ENCODE measurements at places on chromosomes 7 and 10.

DNA sequence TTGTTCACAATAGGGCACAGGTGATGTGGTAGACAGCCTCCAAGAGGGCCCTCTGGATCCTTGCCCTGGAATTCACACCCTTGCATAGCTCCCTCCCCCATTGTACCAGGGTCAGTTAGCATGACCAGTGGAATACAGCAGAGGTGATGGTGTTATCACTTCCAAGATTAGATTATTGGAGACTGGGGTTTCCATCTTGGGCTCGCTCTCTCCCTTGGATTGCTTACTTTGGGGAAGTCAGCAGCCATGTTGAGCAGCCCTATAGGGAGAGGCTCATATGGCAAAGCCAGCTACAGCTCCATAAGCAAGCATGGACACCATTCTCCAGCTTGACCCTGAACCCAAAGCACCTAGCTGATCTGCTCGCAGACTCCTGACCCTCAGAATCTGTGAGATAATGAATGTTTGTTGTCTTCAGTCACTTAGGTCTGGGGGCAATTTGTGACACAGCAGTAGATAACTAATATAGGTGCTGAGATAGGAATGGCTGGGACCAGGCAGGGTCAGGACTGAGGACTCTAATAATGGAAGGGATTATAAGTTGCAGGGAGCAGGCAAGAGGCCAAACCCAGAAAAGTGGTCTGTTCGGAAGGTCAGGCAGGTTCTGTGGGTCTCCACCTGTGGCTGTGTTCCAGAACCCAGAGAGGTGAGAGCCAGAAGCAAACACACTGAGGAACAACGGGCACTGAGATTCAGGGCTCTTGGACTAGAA, 22.9 kb downstream of the TBXAS1 start:
- DNase-seq = no peak

DNA sequence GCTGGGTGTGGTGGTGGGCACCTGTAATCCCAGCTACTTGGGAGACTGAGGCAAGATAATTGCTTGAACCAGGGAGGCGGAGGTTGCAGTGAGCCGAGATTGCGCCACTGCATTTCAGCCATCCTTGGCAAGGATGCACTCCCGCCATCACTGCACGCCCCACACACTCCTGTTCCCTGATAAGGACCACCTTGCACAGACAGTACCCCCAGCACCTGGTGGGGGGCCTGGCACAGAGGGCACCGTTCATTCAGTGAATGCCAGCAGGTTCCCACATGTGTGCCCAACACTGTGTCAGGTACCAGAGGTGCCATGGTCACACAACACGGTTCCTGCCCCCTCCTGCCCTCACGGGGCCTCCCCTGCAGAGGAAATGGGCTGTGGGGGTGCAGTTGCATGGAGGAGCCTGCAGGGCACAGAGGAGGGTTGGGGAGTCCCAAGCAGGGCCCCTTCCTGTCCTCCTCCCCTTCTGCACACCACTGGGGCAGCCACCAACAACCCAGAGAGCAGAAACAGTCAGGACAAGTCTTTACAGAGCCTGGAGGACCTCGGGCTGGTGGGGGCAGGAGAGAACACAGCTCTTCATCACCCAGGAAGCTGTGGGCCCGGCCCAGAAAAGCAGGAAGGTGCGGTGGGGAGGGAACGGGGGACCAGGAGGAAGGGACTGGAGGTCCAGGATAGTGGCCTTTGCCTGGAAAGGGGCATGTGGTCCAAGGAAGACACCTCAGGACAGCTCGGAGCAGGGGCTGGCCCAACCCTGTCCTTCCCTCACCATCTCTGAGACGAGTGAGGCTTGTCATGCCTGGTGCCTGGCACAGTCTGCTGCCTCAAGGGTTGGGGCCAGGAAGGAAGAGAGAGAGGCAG, 7.1 kb downstream of the CRYGN start:
- DNase-seq = no peak

GRCh38 chr7:112668561-112668960, 121.6 kb downstream of the TMEM168 start:
- no peak for DNase-seq

GRCh38 chr7:106868364-106868763, 3.3 kb downstream of the PIK3CG start:
- no peak for DNase-seq

GRCh38 chr10:1243486-1244234, 187.5 kb downstream of the WDR37 start:
- no peak for DNase-seq

DNA sequence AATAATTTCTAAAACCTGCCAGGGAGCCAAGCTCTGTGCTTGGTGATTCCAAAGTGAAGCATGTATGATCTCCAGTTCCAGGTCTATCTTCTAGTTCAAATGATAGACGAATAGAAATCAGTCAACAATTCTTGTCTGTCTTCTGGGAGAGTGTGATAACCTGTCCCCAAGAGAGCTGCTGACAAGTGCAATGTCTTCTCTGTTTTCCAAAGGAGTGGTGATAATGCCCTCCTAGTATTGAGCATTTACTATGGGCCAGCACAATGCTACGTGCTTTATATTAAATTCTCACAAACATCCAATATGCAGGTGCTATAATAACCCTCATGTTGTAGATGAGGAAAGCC, 10.2 kb downstream of the MXI1 start:
- no peak for DNase-seq

DNA sequence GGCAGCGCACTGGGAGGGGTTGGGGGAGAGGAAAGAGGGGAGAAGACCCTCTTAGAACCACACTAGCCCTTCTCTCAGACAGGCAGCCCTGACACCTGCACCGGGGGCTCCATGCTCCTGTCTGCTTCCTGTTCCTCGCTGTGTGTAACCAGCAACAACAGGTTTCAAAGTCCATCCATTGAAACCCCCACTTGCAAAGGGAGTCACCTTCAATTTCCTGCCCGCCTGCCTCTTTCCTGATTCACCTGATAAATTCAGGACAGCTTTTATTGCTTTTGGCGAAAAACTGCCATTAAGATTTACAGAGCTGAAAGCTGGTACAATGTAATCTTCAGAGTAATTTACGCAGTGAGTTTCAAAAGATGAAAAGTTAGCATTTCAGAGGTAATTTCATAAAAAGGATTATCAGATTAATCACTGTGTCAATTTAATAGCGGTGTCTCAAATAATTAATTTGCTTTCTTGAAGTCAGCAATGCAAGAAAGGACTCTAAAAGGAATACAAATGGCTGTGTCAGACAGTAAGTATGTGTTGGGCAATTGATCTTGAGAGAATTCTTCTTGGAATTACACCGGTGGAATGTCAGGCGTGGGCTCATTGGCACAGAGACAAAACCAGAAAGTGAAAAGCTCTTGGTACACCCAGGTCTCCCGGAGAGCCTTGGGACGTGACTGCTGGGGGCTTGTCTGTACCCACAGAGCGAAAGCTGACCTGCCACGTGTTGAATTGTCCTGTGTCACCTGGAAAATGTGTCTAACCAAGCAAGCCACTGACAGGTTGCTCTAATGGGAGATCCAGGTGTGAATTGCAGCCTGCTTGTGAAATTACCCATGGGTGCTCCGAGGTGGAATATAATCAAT, 60.7 kb downstream of the TMEM209 start:
- peak; percentile 78 for DNase-seq

DNA sequence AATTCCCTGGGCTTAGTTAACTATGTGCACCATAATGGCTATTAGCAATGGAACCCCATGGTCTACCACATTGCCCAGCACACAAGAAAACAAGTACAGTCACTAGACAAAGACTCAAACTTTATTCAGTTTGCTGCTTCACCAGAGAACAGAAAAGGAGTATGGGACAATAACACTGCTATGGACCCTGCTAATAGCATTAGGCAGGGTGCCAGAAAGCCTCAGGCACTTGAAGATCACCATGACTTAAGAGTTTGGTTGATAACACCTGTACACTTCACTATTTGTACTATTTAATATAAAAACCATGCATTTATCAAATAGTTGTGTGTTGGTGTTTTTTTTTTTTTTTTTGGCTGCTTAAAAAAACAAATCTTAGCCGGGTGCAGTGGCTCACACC, 159.6 kb downstream of the KMT2E start:
- DNase-seq = no peak

DNA sequence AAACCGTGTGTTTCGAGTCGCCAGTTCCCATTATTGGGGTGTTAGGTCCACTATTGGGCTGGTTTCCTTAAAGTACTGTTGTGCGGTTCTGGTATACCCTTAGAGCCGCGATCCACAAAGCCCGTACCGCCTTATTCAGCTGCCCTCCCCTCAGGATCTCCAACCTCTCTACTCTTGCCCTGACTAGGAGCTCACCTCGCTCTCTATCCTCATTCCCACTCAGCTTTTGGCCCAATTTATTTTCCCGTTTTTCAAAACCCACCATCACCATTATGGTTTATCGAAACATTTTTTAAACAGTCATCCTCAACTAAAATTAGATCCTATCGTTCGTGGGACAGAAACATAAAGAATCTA, 461 bp upstream of the ETV1 start:
- no peak for DNase-seq

DNA sequence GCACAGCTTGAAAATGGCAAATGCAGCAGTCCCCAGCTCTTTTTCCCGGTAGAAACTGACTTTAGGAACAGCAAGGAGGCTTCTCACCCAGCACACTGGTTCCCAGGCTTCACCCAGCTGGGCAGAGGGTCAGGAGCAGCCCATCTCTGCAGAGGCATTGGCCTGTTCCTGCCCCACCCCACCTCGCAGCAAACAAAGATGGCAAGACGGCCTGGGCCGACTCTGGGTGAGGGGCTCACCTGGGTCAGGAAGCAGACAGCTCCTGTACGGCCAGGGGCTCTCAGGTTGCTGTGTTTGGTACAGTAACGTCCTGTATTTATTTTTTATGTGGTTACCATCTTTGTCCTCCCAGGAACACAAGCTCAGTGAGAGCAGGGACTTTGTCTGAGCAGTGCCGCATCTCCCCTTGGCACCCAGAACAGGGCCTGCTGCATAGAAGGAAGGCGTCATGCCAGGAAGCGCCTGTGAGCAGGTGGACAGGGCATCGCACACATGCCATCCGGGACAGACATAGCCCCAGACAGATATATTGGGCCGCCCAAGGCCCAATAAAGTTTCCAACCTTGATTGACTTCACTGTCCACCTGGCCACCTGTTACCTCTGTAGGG, 585.0 kb upstream of the FOXK1 start:
- no peak for DNase-seq

DNA sequence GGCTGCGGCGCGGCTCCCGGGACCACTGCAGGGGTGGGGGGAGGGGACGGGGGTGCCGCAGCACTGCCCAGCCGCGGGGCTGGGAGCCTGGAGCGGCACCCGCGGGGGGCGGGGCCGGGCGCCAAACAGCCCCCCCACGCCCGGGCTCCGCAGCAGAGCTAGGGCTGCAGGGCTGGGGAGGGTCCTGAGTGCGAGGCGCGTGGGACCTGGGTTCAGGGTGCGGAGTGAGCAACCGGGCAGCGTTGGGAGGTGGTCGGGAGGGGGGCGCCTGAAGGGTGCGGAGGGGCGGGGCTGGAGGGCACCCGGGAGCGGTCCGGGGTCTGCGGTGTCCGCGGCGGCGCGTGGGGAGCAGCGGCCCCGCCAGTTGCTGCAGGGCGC, 528 bp downstream of the CAMK2G start:
- no peak for DNase-seq

GRCh38 chr10:8665322-8665721, 610.8 kb downstream of the GATA3 start:
- no peak for DNase-seq

- DNase-seq = no peak
Measured at GRCh38 chr10:79385804-79386531, 38.7 kb downstream of the PPIF start.

DNA sequence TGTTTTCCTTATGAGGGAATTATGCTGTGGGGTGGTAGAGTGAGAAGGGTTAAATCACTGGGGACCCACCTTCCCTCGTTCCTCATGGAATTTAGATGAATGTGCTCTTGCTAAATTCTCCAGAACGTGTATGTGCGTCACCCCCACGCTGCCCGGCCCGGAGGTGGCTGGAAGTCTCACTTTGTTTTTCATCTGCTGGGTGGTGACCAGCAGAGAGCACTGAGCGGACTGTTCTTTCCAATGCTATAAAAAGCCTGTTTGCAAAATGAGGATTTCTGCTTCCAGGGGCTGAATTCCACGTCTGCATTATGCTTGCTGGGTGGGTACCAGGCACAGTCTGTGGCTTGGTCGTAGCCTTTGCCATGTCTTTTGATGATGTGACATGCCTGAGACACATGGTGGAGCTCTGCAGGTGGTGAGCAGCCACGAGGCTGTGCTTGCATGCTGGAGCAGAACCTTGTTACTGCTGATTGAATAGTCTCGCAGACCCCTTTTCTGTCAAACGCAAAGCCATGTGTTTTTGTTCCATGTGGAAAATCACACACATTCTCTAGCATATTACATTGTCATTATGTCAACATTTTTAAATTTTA, 31.9 kb upstream of the INSYN2A start:
- DNase-seq = no peak

GRCh38 chr7:44122529-44122928, 819 bp downstream of the POLD2 start:
- DNase-seq = no peak

GRCh38 chr10:113859261-113859660, 4.8 kb downstream of the NHLRC2 start:
- DNase-seq = no peak

- peak; percentile 57 for DNase-seq
Measured at GRCh38 chr10:103661198-103661950, 167.9 kb downstream of the NEURL1 start.

- no peak for DNase-seq
Measured at GRCh38 chr7:572416-573268, 53.0 kb upstream of the PDGFA start.

DNA sequence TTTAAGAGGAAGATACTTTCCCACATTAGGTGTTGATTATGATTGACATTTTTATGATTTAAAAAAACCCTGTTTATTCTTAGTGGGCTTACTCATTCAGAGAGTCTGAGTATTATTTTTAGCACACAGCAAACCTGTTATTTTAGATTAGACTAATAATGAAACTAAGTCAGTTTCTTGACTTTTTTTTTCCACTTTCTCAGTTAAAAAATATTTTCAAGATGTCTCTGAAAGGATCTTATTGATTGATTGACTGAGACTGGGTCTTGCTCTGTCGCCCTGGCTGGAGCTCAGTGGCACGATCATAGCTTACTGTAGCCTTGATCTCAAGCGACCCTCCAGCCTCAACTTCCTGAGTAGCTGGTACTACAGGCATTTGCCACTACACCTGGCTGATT, 20.4 kb upstream of the INPP5F start:
- DNase-seq = no peak

- DNase-seq = no peak
Measured at GRCh38 chr7:6162331-6162620, 110.1 kb downstream of the CYTH3 start.

GRCh38 chr10:11610166-11610825, 1.2 kb downstream of the USP6NL start:
- DNase-seq = no peak
